ENCODE measurements at places on chromosomes 6 and 20.

DNA sequence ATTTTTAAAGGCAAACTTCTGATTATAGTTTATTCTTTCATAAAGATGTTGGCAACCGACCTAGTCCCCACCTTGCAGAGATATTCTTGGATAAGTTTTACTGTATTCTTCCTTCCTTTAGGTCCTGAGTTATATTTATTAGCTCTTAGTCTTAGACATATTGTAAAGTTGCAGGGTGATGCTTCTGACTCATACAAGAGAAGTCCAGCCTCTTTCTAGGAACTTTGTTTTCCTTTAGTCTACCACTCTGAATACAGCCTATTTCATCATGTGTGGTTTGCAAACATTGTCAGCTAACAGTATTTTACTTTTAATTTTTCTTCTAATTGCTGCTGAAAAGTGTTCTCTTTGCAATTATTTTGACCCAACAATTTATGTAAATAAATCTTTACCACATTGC lies 686.7 kb downstream of the COL12A1 start:
- DNase-seq = no peak

DNA sequence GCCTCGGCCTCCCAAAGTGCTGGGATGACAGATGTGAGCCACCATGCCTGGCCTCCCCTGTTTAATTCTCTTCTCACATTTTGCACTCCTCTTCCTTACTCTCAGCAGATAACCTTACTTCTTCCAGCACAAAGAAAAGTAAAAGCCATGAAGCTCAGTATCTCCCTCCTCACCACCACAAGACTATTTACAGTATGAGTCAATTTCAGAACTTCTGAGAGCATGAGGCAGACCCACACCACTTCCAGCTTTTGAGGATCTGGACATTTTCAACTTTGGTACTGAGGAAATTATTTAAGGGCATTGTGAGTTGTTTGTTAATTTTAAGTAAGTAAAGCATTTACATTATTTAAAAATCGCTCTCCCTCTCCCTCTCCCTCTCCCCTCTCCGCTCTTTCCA lies 8.0 kb upstream of the SNX3 start:
- no peak for DNase-seq

DNA sequence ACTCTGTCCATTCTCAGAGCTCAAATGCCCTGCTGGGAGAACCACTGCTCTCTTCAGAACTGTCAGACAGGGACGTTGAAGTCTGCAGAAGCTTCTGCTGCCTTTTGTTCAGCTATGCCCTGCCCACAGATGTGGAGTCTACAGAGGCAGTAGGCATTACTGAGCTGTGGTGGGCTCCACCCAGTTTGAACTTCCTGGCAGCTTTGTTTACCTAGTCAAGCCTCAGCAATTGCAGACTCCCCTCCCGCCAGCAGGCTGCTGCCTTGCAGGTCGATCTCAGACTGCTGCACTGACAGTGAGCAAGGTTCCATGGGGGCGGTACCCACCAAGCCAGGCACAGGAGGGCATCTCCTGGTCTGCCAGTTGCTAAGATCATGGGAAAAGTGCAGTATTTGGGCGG lies 21.8 kb upstream of the UFL1 start:
- DNase-seq = no peak

- DNase-seq = no peak
These were observed 149.9 kb upstream of the BEND6 start for GRCh38 chr6:56804996-56805395.

DNA sequence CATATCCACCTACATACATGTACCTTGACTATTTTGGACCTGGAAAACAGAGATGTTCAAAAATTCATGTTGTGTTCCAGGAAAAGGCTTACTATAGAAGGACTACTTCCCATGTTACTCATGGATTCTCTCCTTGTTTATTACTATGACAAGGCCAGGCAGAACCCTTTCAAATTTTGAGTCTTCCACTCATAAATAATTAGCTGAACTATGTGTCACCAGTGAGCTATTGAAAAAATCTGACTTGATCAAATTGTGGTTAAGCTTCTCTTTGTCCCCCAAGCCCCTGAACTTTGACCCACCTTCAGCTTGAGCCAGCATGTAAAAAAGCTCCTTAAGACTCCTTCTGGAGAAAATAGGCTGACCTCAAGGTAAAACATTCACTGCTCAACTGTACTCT lies 1142.8 kb upstream of the EYS start:
- DNase-seq = no peak

DNA sequence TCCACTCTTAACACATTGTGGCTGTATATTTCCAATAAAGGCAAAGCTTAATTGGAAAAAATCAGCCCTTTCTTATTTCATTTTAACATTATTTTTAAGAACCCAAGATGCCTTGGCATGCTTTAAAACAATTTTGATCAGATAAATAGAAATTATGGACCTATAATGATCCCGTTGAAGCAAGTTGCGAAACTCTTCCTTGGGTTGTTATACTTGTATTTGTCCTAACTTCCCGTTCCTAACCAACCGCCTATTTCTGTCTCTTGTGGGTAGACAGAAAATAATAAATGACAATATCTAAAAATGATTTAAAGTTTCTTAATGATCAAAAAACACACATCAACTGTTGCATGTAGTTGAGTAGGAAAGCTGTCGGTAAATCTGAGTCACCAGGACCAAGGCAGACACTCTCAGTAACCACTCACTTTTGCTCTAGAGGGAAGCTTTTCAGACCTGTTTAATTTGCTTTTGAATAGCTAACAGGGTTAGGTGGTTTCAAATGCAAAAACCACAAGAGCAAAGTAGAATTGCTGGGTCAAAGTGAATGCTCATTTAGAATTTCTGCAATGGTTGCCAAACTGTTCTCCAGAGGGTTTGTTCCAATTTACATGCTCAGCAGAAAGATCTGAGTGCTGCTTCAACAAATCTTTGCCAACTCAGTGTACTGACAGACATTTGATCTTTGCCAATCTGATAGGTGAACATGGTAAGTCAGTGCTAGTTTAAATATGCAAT lies 34.2 kb upstream of the KCNK5 start:
- peak; percentile 53 for DNase-seq

GRCh38 chr6:170144571-170145271 lies 146.2 kb downstream of the DLL1 start:
- no peak for DNase-seq

- DNase-seq = no peak
These were observed 19.0 kb downstream of the RRBP1 start for GRCh38 chr20:17663040-17663399.

- no peak for DNase-seq
These were observed 72.4 kb upstream of the SYNJ2 start for GRCh38 chr6:157909282-157909664.

- no peak for DNase-seq
These were observed 19.0 kb upstream of the SLC16A10 start for GRCh38 chr6:111068109-111068865.

GRCh38 chr20:33539129-33539528 lies 49.2 kb downstream of the CBFA2T2 start:
- no peak for DNase-seq

GRCh38 chr6:151240036-151240685 lies 394 bp downstream of the AKAP12 start:
- peak; percentile 92 for DNase-seq

- no peak for DNase-seq
These were observed 61.8 kb downstream of the CTNNBL1 start for GRCh38 chr20:37755665-37756064.

DNA sequence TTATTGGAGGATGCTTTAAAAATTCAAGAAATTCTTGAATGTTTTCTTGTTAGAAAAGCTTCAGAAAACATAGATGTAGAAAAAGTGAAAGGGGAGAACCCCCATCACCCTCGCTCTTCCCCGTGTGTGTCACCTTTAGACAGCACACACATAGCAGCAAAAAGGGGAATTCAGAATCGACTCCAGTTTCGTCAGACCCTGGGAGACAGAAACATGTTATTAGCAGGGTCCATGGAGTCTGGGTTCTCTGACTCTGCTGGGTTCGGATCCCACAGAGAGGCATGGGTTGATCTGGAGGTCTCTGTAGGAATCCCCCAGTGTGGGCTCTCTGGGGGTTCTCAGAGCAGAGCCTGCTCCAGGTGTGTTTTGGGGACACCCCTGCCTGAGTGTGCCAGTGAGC lies 43.7 kb downstream of the ARHGAP40 start:
- DNase-seq = no peak

DNA sequence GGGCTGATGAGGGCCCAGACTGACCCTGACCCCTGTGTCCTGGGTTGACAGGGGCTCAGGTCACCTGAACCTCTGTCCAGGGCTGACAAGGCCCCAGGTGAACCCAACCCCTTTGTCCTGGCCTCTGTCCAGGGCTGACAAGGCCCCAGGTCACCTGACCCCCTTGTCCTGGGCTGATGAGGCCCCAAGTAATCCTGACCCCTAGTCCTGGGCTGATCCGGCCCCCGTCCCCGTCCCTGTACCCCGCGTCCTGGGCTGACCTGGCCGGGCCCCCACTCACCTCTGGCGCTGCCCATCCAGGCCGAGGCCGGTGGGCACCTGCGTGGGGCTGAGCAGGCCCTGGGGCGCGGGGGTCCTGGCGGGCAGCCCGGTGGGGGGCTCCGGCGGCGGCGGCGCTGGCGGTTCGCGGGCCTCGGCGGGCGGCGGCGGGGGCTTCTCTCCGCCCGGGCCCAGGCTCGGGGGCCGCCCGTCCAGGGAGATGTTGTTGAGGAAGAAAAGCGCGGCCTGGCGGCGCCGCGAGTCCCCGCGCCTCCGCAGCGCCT lies 379 bp downstream of the CABLES2 start:
- no peak for DNase-seq

- no peak for DNase-seq
These were observed 165.1 kb downstream of the RALGAPA2 start for GRCh38 chr20:20547221-20547875.

DNA sequence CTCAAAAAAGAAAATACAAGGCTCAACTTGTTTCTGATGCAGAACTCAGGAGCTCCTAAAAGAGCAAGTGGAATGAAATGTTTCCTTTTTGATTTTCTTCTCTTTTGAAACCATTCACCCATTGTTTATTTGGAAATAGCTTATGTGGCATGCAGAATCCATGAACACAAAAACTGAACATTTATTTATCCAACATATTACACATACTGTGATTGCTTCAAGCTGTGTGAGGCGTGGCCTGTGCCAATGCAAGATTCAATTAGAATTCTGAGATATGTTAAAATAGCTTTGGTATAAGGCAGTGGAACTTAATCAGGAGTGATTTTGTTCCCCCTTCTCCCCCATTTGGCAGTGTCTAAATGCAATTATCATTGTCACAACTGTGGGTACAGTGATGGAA lies 45.9 kb upstream of the CARMIL1 start:
- no peak for DNase-seq

DNA sequence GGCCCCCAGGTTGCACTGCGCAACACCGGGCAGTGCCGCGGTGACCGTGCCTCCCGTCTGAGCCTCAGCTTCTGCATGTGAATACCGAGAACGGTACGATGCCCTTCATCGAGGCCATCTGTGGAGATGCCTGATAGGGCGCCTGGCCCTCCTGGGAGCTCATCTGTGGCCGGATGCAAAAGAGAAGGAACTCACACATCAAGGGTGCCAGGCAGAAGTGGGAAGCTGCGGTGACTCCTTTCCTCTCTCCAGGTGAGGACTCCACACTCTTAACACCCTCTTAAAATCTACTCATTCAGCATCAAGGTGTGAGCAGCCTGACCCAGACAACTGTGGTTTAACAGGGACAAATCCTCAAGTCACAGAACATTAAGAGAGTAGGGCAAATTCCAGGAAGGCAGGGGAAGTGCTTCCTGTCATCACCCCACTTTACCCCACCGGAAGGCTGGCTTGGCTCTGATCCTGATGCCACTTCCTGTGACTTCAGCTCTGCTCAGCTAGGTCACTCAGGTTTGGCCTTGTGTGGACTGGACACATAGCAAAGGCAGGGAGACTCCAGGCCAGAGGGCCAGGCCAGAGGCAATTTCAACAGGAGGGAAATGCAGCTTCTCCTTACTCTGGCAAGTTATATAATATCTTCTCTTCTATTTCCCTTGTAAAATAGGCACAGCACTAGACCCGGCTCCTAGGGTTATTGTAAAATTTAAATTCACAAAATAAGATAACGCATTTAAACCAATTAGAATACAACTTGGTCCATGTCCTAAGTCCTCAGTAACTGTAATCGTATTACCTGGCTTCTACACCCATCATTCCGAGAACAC lies 69.4 kb downstream of the CPNE5 start:
- no peak for DNase-seq

DNA sequence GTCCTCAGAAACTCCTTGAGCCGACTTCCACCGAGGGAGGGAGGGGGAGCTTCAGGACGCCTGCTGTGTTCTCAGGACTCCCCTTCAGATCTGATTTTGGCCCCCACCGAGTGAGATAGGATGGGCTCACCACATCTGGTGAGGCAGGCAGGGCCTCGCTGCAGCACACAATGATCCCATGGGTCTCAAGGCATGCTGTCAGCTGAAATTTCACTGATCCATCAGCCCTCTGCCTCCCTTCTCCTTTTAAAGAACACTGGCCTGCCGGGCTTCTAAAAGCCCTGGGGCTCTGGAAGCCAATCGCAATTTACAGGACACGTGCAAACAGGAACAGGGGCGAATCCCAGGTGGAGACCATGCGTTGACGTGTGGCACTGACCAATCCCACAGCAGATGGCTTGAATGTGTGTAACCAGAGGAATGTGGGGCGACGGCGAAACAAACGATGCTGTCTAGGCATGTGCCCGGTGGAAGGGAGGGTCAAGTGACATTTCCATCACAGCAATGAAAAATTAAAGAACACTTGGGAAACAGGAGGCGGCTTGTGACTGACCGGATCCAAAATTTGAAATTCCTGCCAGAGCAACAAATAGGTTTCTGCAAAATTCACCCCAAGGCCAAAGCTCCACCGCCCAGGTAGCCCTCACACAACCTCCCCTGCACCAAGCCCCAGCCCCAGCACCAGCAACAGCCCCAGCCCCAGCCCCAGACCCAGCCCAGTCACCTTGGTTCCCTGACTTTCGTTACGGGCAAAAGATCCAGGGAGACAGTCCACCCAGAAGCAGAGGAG lies 167.1 kb upstream of the ZNF337 start:
- DNase-seq = no peak

GRCh38 chr6:136173519-136174507 lies 76.3 kb downstream of the MTFR2 start:
- no peak for DNase-seq

- no peak for DNase-seq
These were observed 121.5 kb upstream of the MCHR2 start for GRCh38 chr6:100115407-100116101.

DNA sequence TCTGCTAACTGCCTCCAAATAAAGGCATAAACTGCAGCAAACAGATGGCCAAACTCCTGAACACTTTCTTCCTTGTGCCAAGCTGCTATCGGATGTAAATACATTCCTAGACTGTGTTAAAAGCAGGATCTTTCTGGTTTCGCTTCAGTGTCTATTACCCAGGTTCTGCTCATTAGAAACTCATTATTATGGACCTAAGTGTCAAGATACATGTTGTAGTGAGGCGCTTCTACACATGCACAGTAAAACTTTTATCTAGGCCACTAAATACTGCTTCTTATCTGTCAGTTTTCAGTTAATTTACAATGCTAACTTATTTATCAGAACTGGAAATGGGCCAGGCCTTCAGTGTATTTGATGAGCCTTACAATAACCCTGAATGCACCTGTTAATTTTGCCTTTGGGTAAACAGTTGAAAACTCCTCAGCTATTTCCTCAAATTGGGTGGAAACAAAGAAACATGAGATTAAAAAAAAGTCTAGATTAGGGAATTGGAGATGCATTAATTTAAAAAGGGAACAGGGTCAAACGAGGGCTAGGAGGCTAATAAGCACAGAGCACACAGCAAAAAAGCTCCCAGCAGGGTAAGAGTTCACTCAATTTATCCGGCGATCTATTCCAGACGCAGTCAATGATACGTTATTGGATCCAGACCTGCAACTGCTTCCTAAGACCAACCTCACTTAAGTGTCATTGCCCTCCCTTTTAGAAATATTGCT lies 240.6 kb downstream of the FOXC1 start:
- DNase-seq = no peak
